ENCODE measurements at places on chromosomes 5 and 9.

GRCh38 chr5:27523629-27524028 is 485.2 kb upstream of the CDH9 start:
- no peak for DNase-seq

DNA sequence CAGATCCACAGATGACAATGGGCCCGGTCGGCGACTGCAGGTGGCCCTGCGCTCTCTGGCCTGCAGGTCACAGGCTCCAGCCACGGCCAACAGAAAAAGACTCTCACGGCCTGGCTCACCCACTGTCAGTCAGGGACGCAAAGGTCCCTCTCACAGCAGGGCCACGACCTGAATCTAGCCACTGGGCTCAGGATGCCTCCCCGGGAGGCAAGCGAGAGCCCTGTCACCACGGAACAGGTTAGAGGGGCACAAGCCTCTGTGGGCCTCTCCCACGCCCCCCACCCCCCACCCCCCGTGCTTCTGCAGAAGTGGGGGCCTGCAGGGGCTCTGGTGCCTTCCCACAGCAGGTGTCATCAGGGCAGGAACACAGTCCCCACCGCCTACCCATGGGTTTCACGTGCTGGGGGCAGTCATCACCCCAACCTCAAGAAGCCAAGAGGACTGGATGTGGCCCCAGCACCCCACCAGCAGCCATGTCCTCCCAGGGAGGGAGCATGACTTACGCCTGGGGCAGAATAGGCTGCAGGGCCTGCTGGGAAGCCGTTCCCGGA is 17.3 kb upstream of the EGFL7 start:
- no peak for DNase-seq

GRCh38 chr5:52892242-52892878 is 96.8 kb upstream of the ITGA2 start:
- DNase-seq = no peak

- DNase-seq = no peak
These were observed 20.1 kb downstream of the TTC1 start for GRCh38 chr5:160029004-160029403.

DNA sequence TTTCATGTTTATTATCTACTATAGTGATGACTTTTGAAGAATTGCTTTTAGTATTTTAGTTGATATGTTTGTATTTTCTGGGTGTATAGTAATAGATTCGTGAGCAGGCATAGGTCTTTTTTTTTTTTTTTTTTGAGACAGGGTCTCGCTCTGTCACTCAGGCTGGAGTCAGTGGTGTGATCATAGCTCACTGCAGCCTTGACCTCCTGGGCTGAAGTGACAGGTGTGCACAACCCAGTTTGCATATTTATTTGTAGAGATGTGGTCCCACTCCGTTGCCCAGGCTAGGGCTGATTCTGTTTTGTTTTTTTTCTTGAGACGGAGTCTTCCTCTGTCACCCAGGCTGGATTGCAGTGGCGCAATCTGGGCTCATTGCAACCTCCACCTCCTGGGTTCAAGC is 11.9 kb downstream of the ERBIN start:
- no peak for DNase-seq

Measured in GM13976 (cell line).